ENCODE measurements at places on chromosomes 16 and 17.

DNA sequence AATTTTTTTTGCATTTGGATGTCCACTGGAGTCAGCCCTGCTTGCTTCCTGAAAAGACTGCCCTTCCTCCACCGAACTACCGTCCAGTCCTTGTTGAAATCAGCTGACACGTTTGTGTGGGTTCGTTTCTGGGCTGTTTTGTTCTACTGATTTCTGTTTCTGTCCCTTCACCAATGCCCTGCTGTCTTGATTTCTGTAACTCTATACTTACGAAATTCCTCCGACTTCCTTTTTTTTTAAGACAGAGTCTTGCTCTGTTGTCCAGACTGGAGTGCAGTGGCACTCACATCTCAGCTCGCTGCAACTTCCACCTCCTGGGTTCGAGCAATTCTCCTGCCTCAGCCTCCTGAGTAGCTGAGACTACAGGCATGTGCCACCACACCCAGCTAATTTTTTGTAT, 8.4 kb upstream of the GAA start:
- no peak for DNase-seq

DNA sequence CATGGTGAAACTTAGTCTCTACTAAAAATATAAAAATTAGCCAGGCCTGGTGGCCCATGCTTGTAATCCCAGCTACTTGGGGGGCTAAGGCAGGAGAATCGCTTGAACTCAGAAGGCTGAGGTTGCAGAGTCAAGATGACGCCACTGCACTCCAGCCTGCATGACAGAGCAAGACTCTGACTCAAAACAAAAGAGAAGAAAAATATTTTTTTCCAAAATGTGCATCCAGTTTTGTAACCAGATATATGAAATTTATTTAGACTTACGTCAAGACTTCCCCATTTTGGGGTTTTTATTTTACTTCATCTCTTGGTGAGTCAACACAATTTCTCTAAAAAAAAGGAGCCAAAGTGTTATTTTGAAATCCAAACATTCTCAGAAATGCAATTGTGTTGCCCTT, 5.5 kb upstream of the TM4SF5 start:
- no peak for DNase-seq

DNA sequence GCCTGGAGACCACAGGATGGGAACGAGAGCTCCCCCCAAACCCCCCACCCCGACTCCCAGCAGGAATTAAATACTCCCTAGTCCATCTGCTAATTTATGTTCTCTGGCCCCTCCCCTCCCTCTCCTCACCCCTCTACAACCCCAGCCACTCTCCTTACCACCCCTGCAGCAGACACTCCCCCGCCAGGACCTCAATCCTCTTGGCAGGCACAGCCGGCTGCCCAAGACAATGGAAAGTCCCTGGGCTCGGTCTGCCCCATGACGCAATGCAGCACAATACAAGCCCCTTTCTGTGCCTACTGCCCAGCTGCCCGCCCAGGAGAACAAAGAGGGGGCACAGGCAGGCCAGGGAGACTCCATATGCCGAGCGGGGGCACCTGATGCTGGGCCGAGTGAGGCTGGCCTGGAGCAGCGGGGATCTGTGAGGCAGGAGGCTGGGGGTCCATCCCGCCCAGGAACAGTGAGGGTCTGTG, 30.3 kb upstream of the CDC42EP4 start:
- DNase-seq, result peak; percentile 53

GRCh38 chr17:8376271-8377067, at the start of gene KRABD2:
KRABD2 (minus strand) TSS chr17:8376704.
- peak; percentile 92 for DNase-seq

- no peak for DNase-seq
Observed at GRCh38 chr16:8661703-8662102, 12.7 kb upstream of the ABAT start.

- DNase-seq, result peak; percentile 56
Observed at GRCh38 chr16:66924527-66925321, 611 bp downstream of the RRAD start.

DNA sequence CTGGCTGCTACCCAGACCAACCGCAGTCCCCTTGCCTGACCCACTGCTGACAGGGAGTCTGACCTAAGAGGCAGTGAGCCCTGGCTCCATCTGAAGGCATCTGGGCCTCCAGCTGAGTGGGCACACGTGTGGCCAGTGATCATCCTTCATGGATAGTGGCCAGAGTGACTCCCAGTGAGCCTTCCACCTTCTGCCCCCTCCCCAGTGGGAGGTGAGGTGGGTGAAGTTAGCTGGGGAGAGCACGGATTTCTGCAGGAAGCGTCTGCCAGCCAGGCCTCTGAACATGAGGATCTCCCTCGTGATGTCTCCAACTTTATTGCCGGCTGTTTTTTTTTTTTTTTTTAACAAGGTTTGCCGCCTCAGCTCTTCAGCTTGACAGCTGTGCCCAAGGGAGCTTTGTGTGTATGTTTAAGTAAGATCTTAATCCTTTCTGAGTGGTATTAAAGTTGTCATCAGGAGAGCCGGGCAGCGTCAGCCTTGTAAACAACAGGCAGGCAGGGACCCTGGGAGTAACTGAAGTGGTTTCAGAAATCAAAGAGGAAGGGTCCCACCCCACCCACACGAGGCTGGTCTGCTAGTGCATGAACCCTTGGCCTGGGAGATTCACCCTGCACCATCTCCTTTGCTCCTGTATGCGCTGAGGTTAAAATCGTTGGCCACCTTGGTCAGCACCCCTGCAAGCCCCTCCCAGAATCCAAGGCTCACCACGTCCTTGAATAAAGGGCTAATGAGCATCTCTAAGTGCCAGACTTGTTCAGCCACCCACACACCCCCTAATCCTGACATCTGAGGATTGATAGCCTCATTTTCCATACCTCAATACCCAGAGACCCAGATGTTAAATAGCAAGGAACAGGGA, 33.3 kb downstream of the RHBDL3 start:
- no peak for DNase-seq

- DNase-seq, result no peak
Observed at GRCh38 chr16:19698480-19699465, 19.3 kb downstream of the KNOP1 start.

- DNase-seq, result no peak
Observed at GRCh38 chr16:85587762-85588556, 25.2 kb upstream of the GSE1 start.

DNA sequence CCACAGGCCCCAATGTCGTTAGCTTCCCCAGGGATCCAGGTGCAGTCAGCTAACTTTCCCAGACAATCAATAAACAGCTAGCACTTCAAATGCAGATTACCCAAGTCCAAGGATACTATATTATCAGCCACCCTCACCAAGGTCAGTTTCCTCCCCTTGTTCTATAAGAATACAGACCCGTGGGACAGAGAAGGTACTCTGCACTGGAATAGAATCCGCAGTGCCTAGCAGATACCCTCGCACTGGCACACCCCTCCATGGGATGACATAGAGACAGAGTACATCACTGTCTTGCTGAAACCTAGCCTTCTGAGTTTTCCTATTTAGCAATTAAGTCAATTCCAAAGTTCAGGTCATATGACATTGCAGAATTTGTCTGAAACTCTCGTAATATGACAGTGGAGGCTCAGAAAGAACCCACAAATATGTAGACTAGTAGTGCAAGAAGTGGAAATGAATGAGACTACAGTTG, 40.0 kb upstream of the ABCA10 start:
- no peak for DNase-seq

DNA sequence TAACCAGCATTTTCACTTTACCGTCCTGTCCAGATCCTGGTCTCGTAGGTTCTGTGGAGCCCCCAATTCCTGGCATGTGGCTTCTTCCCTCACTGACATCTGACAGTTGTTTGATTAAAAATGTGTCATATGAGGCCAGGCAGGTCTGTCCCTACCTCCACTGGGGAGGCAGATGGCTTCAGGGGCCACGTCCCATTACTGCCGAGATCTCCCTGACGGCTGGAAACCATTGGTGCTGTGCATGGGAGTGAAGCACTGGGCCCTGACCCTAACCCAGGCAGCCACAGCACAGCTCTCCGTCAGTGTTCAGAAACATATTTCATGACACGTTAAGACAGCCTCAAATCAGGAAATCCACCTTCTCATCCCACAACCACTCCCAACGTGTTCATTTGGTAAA, 77.5 kb downstream of the GNAO1 start:
- no peak for DNase-seq

DNA sequence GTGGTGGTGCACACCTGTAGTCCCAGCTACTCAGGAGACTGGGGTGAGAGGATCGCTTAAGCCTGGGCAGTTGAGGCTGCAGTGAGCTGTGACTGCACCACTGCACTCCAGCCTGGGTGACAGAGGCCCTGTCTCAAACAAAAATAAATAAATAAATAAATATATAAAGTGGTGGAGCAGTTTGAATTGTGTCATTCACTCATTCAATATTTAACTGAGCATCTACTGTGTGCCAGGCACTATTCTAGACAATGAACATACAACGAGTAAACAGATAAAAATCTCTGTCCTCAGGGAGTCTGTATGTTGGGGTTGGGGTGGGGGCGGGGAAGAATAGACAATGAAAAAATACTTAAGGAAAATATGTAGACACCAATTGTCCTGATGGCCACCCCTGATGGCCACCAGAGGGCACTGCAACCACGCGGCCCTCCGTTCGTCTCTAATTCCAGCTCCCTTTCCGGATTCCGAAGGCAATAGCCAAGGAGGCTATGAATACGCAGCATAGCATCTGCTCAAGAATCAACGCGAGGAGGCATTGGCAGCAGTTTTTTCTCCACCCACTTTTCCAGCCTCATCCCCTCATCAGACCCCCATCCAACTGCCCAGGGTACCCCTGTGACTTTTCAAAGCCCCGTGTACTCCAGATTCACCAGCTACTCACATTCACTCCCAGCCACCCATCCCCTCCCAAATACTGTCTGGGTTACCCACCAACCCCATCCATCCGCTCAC, 21.4 kb downstream of the QPRT start:
- DNase-seq, result peak; percentile 75

DNA sequence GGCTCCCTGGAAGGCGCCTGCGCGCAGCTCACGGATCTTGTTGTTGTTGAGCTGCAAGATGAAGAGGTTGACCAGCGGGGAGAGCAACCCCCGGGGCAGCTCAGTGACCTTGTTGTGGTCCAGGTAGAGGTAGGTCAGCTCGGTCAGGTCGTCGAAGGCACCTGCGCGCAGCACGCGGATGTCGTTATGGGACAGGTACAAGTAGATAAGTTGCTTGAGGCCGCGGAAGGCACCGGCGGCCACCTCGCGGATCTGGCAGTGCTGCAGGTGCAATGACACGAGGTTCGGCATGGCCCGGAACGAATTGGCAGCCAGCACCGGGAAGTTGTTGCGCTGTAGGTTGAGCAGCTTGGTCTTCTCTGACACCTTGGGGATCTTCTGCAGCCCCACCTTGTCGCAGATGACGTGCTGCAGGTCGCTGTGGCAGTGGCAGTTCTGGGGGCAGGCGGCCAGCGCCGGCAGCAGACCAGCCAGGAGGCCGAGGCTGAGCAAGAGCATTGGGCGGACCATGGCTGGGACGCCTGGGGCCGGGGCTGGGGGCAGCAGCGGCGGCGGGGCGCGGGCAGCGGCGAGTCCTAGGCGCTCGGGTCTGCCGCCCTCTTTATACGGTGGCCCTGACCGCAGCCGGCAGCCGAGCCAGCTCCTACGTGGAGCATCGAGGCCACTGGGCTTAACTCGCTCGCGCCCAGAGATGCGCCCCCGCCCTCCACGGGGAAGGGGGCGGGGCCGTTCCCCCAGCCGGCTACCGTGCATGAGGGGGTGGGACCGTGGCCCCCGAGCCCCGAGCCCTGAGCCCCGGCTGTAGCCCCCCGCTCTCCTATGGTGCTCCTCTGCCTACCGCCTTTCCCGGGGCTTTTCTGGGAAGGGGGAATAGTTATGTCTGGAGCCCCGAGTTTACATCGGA, at the start of gene CHAD:
Gene CHAD (minus strand): TSS at position 577 of the 904 bp plus-strand sequence. CDS start 67 bp downstream, at position 510.
- no peak for DNase-seq

- no peak for DNase-seq
Observed at GRCh38 chr16:89400740-89401139, 89.6 kb downstream of the ANKRD11 start.

DNA sequence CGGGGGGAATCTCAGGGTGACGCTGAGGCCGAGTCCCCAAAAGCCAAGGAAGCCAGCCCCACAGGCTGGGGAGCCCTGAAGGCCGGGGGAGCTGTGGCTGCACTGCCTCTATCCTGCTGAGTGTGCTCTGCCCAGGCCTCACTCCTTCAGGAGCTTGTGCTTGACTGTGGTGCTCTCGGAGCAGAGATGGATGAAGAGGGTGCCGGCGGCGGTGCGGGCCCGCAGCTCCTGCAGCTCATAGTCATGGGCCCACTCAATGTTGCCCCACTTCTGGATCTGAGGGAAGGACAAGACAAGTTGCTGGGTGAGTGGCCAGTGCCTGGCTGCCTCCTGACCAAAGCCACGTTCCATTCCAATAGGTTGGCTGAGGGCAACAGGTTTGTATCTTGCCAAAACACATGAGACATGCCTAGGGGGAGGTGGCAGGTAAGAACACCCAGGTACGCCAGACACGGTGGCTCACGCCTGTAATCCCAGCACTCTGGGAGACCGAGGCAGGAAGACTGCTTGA, 20.5 kb downstream of the ATPAF2 start:
- DNase-seq, result no peak

- DNase-seq, result no peak
Observed at GRCh38 chr17:69305177-69305576, 21.8 kb downstream of the ABCA5 start.

- DNase-seq, result no peak
Observed at GRCh38 chr16:73743665-73744496, 552.7 kb upstream of the PSMD7 start.

GRCh38 chr16:17417740-17418139, 53.0 kb downstream of the XYLT1 start:
- DNase-seq, result no peak

DNA sequence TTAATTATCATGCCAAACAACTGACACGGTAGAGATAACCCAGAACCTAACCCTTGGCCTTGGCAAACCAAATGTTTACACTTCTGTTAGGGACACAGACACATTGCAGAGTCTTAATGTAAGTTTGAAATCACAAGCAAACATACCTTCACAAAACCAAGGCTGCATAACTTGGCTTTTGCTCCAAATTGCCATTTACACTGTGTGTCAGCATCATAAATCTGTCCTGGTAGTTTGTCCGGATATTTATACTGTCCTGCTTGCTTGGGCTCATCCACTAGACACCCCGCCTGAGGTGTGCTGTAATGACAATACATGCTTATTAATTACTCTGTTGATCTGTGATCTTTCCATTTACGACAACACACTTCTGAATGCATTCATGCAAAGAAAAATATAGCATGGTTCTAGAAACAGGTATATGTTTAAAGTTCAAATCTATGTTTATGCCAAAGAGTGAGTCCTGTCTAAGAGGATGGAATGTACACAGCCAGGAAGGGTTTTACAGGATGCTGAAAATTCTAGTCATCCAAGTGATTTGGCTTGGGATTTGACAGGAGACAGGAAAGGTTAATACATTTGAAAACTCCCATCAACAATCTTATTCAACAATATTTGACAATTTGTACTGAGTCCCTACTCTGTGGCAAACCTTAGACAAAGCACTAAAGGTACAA, 81.1 kb downstream of the ADAMTS18 start:
- DNase-seq, result no peak

- peak; percentile 74 for DNase-seq
Observed at GRCh38 chr17:79046197-79046915, 22.4 kb downstream of the C1QTNF1 start.

DNA sequence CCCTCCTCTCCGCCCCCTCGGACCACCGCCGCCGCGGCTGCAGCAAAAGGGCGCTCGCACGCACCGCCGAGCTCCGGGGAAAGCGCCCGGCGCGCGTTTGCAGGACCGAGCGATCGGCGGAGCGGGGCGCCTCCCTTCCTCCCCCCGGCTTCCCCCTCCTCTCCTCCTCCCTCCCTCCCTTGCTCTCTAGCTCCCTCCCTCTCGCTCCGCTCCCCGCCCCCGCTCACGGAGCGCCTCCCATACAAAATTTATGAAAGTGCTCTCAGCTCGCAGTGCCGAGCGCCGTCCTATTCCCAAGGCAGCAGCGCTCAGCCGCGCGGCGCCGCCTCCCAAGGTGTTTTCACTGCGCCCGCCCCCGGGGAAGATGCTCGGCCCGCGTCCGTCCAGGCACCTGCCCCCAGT, at the start of gene RTN4RL1:
Gene RTN4RL1 (minus strand): TSS at position 115 of the 402 bp plus-strand sequence. CDS start 469 bp downstream, outside the sequence.
- peak; percentile 78 for DNase-seq
